ENCODE measurements at places on chromosomes 6 and 20. TPM values are rescaled to one million over a fixed set of nuclear protein-coding genes. Genes with fewer than 3 reads are reported as not detected.

- DNase-seq: no peak
Observed at GRCh38 chr20:33609504-33609903, 52.6 kb upstream of the C20orf144 start.

DNA sequence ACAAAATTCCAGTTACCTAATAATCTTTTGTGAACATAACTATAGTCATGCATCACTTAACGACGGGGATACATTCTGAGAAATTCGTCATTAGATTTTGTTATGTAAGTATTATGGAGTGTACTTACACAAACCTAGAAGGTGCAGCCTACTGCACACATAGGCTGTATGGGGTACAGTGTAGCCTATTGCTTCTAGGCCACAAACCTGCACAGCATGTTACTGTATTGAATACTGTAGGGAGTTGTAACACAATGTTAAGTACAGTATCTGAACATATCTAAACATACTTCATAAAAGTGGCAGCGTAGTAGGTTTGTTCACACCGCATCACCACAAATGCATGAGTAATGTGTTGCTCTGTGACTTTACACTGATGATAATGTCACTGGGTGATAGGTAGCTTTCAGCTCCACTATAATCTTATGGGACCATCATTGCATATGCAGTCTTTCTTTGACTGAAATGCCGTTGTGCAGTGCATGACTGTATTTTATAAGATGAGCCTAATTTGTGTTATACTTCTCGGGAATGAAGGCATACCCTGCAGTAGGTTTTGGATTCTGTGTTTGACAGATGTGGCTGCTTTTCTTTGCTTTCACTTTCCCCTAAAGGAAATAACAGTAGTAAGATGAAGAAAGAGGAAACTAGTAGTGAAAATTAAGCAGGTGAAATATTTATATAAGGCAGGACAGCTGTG lies 365.6 kb downstream of the FARS2 start:
- no peak for DNase-seq

The MYBL2 gene
- total RNA-seq: 14.2 TPM

DNA sequence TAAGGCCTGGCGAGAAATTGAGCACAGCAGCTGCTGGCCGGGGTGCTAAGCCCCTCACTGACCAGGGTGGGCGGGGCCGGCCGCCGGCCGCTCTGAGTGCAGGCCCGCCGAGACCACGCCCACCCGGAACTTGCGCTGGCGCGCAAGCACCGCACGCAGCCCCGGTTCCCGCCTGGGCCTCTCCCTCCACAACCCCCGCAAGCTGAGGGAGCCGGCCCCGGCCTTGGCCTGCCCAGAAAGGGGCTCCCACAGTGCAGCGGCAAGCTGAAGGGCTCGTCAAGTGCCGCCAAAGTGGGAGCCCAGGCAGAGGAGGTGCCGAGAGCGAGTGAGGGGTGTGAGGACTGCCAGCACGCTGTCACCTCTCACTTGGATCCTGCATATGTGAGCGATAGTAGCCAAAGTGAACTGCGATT lies 251.2 kb downstream of the GJA1 start:
- no peak for DNase-seq

The FAM217A gene
- not detected for total RNA-seq

DNA sequence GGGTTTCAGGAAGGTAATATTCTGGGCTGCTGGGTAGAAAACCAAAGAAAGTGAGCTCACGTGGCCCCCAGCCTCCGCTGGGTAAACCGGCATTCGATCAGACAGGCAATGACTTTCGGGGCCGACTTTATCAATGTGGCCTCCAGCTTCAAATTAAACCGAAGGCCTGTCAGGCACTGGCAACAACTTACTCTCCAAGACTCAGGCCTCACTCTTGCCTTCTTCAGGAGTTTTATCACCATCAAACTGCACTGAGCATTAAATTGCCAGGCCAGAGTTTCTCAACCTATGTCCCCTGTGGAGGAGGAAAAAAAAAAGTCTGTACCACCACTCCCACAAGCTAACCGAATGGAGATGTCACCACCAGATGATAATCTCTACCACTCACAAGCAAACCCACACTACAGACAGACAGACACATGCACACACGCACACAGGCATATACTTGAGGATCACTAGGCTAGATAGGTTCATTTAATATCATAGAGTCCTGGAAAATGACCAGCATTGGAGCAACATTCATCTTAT lies 1.1 kb upstream of the MBOAT1 start:
- no peak for DNase-seq

GRCh38 chr20:51602131-51602530 lies 59.6 kb upstream of the NFATC2 start:
- DNase-seq: no peak

DNA sequence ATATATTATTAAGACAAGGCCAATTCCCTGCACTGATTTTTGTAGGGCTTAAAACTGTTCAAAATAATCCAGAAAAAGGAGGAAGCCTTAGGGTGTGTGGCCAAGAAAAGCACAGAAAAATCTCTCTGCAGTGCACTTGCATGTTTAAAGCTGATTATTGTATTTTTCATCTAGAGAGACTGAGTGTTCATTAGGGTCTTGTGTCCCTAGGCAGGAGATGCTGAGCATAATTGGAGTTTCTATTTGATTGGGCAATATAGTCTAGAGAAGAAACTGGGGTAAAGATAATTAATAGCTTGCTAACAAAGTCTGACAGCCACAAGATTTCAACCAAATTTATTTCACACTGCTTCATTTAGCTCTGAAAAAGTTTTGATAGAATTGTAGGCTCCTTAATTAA lies 2.4 kb downstream of the FLRT3 start:
- DNase-seq: peak; percentile 22

The NUS1 gene
- 20.0 TPM for total RNA-seq

DNA sequence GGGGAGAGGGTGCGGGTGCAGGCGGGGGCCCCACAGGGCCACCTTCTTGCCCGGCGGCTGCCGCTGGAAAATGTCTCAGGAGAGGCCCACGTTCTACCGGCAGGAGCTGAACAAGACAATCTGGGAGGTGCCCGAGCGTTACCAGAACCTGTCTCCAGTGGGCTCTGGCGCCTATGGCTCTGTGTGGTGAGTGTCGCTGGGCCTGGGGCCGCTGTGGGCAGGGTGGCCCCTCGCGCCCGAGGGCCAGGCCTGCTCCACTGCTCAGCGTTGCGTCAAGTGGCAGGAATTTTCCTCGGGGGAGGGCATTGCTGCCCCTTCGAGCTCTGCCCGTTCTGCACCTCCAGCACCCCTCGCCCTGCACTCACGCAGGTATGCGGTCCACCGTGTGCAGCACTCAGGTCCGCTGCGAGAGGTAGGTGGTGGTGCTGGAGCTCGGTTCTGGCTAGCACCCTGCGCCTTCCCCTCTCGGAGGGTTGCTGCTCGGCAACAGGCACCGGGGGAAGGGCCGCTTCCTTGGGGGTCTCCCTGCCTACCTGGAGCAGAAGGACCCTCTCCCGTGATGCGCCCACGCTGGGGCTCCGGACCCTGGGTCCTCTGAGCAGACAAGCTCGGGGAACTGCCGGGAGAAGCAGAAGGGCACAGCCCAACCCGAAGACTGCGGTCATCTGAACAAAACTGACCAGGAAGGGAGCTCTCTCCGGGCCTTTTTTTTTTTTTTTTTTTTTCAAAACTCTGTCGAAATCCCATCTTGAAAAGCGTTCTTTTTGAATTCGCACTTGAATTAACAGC lies 674 bp downstream of the MAPK14 start:
- DNase-seq: peak; percentile 19

DNA sequence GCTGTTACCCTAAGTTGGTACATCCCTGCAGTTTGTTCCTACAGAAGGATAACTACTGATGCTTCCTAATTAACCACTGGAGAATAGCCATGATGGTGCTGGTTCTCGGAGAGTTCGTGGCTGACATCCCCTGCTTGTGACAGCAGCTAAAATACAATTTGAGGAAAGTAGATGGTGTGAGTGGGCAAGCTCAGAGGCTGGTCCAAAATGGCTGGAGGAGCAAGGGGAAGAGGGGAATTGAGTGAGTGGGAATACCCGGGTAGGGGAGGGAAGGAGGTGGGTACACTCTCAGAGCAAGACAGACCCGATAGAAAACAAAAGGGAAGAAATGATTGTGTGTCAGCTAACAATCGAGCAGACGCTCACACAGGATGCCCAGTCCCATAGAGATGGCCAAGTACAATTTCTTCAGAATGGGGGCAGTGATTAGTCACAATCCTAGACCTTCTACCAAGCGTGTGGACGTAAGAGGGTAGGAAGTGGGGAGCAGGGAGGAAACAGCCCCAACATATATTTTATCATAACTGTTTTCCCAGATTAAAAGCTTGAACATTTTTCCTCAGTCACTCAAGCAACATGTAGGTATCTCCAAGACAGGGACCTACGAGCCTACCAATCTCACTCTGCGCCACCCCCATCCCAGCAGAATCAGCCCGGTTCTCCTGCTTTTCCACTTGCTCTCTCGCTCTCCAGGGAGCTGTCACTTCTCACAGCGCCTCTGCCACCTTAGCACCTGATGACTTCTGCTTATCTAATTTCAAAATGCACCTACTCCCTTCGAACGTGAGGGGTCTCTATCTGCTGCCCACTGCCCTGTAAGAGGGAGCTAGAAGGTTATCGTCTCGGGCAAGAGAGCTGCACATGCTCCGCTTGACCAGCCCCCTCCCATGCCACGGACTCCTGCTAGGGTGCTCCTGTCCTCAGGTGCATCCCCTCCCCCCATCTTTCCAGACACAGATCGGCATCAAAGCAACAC lies 26.2 kb downstream of the RIPOR2 start:
- no peak for DNase-seq

GRCh38 chr20:55964790-55965189 lies 40.5 kb downstream of the CBLN4 start:
- no peak for DNase-seq

All from renal cortical epithelial cell (primary cell).